ENCODE measurements at places on chromosomes 16 and 17.
A peak's percentile ranks its signal among the peaks of the same experiment; 100 is the strongest.

GRCh38 chr16:27097800-27098230, 31.1 kb downstream of the C16orf82 start:
- H3K36me3 ChIP-seq, result no peaks in the 10 kb centered on the region
- no peak overlapping the region for H3K27ac ChIP-seq
- DNase-seq, result no peak
- H3K27me3 ChIP-seq, result no peaks in the 10 kb centered on the region
- no peak overlapping the region for H3K4me3 ChIP-seq

DNA sequence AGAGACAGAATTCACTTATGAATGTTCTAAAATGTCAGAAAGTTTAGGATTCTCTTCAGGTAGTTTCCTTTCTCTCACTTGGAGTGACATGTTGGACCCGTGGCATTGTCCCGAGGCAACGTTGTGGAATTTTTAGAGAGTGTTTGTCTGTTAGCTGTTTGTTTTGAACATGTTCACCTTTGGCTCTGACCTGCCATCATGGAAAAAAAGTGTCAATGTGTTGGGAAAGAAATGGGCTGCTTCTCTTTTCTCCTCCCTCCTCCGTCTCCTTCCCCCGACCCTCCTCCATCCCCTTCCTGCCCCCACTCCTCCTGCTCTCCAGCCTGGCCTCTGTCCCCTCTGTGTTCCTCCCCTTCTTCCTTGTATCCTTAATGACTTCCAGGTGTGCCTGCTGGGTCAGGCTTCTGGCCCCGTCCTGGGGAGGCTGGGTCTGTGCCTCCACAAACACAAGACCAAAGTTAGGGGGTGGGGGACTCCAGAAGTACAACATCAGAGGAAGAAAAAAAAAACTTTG, 463.1 kb downstream of the MAF start:
- H3K4me1 ChIP-seq, result no peaks in the 10 kb centered on the region
- no peak overlapping the region for H3K27ac ChIP-seq
- H3K4me3 ChIP-seq, result no peak overlapping the region
- no peaks in the 10 kb centered on the region for H3K36me3 ChIP-seq
- H3K27me3 ChIP-seq, result no peaks in the 10 kb centered on the region

DNA sequence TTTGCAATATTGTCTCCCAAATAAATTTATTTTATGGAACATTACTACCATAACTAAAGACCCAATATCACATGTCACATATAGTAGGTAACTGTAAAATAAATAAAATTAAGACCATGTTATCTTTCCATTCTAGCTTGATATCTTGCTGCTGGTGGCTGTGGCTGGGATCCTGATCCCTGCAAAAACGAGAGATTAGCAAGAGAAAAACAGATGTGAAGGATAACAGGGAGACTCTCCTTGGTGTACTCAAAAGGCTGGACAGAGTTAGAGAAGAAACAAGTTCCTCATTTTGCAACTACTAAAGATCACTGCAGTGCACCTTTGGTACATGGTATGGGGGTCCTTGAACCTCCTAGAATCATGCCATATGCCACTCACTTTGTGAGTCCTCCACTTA, 49.7 kb downstream of the ARHGAP27 start:
- no peaks in the 10 kb centered on the region for H3K27me3 ChIP-seq
- DNase-seq, result no peak
- H3K36me3 ChIP-seq, result no peaks in the 10 kb centered on the region
- no peak overlapping the region for H3K27ac ChIP-seq
- H3K4me3 ChIP-seq, result no peak overlapping the region

DNA sequence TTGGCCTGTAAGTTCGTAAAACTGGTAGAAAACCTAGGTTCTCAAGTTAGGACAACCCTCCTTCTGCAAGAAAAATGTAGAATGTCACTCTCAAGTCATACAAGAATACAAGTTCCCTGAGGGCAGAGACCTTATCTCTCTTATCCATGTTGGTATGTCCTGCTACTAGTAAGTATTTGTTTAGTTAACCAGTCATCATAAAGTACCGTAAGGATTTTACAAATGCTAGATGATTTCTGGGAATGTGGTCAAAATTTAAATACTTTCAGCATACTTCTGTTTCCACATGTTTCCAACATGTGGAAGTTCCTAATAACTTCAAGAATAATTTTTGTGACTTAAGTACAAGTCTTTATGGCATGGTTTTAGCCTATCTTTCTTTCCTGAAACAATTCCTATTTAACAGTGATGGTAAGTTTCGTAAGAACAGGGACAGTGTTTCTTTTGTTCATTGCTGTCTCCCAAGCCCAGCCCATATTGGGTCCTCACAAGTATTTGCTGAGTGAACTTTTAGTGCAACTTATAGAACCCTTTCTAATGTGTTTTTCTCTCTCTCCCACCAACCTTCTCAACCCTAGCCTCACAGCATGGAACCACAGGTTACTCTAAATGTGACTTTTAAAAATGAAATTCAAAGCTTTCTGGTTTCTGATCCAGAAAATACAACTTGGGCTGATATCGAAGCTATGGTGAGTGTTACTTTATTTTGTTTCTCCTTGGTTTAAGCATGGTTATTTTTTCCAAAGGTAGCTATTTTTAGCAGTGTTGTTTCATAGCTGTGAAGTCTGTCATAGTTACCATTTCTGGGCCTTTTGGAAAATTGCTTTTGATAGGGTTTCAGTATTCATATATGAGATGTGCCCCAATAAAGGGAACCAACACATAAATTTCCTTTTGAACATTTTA, 4.5 kb downstream of the NBR1 start:
- no peak overlapping the region for H3K4me3 ChIP-seq
- H3K36me3 ChIP-seq, result no peaks in the 10 kb centered on the region
- H3K27ac ChIP-seq, result no peak overlapping the region
- no peaks in the 10 kb centered on the region for H3K4me1 ChIP-seq
- no peak for DNase-seq

GRCh38 chr17:28335959-28336871, 654 bp downstream of the TNFAIP1 start:
- peak overlapping the region; percentile 33 for H3K27ac ChIP-seq
- 0 out of 2 replicates have a peak, but pooled peaks cover 2% of the 10 kb centered on the region for H3K36me3 ChIP-seq
- peaks cover 3% of the 10 kb centered on the region for H3K4me1 ChIP-seq

DNA sequence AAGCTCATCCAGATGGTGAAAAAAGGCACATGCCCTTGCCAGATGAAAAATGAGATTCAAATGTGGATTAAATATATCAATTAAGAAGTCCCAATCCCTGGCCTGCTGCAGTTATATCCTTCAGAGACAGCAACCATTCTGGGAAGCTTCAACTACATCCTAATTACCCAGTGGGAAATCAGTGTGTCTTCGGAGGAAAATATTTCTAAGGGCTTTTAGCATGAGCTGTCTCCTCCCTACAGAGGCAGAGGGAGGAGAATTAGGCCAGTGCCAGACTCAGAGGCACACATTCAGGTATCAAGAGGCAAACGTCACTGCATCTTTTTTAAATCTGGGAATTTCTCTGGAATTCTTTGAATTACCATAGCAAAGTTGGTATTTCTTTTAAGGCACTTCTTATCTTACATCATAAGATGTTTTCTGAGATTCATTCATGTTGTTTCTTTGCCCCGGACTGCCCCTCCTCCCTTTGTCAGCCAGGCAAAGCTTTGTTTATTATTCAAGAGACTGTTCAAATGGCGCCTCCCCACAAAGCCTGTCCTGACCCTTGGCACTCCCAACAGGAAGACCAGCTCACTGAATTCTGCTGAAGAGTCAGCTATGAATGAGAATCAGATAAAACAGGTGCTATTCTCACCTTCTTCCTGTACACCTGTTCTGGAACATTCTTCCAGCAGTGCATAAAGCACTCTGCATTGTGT, 38.3 kb upstream of the SMPD3 start:
- no peak for DNase-seq
- peaks cover 11% of the 10 kb centered on the region for H3K4me1 ChIP-seq
- H3K27ac ChIP-seq, result no peak overlapping the region
- no peaks in the 10 kb centered on the region for H3K27me3 ChIP-seq
- no peaks in the 10 kb centered on the region for H3K36me3 ChIP-seq

GRCh38 chr16:66933776-66934137, 445 bp downstream of the CIAO2B start:
- peak overlapping the region; percentile 94 for H3K27ac ChIP-seq
- H3K4me1 ChIP-seq, result peaks cover 7% of the 10 kb centered on the region
- H3K36me3 ChIP-seq, result no peaks in the 10 kb centered on the region
- H3K4me3 ChIP-seq, result peak overlapping the region; percentile 78

DNA sequence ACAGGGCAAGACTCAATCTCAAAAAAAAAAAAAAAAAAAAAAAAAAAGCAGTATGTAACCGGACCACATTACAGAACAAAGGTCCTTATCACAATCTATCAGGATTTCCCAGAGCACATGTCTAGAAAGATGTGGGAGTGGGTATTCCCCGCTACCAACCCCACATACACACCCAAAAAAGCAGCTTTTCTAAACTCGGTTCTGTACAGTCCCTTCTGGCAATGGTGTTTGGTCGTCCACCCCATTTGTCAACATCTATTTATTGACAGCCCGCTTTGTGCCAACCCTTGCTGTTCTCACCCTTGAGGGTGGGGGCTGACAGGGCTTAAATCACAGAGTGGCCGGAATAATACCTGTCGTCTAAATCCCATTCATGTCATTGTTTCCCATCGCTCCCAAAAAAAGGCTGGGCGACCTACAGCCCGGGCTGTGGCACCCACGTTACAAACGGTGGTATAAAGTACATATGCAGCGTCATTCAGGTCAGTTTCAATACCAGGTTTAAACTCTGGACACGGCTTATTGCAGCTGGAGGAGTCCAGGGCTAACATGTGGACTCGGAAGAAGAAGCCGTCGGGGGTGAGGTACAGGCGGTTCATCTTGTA, 3.6 kb downstream of the C17orf58 start:
- peak overlapping the region; percentile 81 for H3K4me3 ChIP-seq
- DNase-seq, result no peak

DNA sequence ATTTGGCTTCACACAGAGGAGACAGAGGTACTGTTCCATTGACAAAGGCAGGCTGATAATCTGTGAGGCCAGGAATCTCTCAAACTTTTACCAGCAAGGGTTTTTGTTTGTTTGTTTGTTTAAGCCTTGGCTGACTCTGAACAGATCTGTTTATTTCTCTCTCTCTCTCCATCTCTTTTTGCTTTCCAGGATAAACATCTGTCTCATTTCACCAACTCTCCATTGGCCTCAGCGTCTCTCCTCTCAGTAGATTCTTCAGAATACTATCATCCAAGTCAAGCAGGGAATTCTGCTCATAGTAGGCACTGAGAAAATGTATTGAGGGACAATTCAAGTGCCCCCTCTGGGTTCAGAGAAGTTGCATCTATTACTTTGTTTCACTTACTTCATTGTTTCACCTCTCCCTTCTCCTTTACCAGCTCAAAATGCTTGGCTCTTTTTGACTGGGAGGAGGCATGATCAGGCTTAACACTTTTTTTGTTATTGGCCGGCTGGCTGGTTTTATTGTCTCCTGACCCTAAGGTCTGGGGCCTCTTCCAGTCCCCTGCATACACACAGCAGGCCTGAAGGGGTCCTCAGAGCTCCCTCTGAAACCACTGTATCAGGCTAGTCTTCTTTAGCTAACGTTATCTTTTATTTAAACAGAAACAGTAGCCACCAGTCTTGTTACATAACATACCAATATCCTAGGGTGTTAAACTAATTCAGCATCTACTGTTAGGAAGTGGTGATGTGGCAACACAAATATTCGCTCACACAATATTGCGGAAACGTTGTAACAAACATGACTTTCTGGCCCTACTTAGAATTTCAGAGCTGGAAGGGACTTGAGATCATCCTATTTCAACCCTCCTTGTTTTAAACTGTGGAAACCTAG, 2.0 kb upstream of the YPEL2 start:
- peak; percentile 43 for DNase-seq
- H3K27me3 ChIP-seq, result peaks cover 7% of the 10 kb centered on the region
- no peaks in the 10 kb centered on the region for H3K36me3 ChIP-seq
- no peak overlapping the region for H3K4me3 ChIP-seq
- H3K27ac ChIP-seq, result no peak overlapping the region

DNA sequence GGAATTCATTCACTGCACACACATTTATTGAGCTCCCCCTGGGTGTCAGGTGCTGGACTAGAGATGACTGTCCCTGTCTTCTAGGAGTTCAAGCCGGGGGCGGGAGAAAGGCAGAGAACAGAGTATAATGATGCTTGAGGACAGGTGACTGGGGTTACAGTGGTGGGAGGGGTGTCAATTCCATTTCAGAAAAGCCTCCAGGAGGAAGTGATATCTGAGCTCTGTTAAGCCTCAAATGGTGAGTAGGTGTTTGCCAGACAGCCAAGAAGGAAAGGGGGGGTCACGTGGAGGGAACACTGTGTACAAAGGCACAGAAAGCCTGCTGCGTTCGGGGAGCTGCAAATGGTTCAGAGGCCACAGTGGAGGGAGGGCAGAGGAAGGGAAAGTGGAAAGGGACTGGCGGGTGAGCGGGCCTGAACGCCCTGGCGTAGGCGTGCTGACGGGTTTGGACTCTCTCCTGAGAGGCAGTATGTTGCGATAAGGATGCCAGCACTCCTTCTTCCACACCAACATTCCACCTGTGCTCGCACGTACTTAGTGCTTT, 9.7 kb upstream of the NXPH3 start:
- no peaks in the 10 kb centered on the region for H3K27me3 ChIP-seq
- no peak overlapping the region for H3K27ac ChIP-seq
- no peak overlapping the region for H3K4me3 ChIP-seq

DNA sequence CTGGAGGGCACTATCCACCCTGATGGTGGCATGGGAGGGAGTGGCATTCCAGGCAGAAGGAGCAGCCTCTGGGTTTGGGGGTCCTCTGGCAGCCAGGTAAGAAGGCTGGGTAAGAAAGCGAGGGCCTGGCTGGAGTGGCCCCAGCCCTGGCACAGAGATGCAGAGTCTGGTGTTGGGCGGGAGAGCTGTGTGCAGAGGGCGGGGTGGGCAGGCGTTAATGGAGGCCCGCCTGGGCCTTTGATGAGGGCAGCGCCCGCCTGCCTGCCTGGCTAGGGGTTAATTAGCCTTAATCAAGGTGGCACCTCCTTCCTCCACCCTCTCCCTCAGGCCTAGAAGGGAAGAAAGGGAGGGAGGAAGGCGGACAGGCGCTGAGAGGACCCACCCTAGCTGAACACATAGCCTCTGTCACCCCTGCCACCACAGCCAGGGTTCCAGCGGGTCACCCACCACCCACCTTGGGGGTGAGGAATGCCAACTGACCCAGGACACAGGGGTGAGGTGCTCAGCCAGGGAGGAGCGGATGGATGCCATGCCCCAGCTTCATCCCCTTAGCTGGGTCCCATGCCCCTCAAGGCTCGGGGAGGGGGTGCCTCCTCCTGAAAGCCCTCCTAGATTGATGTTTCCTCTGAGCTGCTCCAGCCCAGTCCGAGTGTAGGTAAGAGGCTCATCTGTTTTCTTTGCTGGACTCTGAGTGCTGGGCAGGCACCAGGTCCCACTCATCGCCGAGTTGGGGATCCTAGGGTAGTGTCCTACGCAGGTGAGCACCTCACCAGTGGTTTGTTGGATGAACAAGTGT, 13.4 kb upstream of the FAM83G start:
- no peaks in the 10 kb centered on the region for H3K4me1 ChIP-seq
- H3K4me3 ChIP-seq, result no peak overlapping the region
- H3K27me3 ChIP-seq, result no peaks in the 10 kb centered on the region
- H3K27ac ChIP-seq, result no peak overlapping the region

- no peak for DNase-seq
- H3K4me3 ChIP-seq, result no peak overlapping the region
- H3K27me3 ChIP-seq, result no peaks in the 10 kb centered on the region
- H3K27ac ChIP-seq, result no peak overlapping the region
- H3K36me3 ChIP-seq, result peaks cover 4% of the 10 kb centered on the region
- peaks cover 3% of the 10 kb centered on the region for H3K4me1 ChIP-seq
Observed at GRCh38 chr16:2229632-2230250, 6.3 kb downstream of the E4F1 start.

- H3K4me1 ChIP-seq, result peaks cover 6% of the 10 kb centered on the region
- no peak for DNase-seq
- H3K36me3 ChIP-seq, result peaks cover 2% of the 10 kb centered on the region
- no peak overlapping the region for H3K27ac ChIP-seq
- no peaks in the 10 kb centered on the region for H3K27me3 ChIP-seq
Observed at GRCh38 chr17:82399041-82399441, 19.1 kb upstream of the HEXD start.

GRCh38 chr17:28552176-28552999, at the start of gene UNC119:
Gene UNC119 (minus strand): TSS chr17:28552624. CDS start chr17:28552557, 67 bp downstream.
- H3K27ac ChIP-seq, result peak within 1 kb of the TSS; percentile 73
- H3K4me1 ChIP-seq, result peaks cover 34% of the 10 kb centered on the region
- H3K4me3 ChIP-seq, result peak within 1 kb of the TSS; percentile 98
- H3K27me3 ChIP-seq, result no peaks in the 10 kb centered on the region

Measured in GM12878 (cell line).